ENCODE measurements at places on chromosomes 13 and 19.

GRCh38 chr19:3346677-3347353 is 19.6 kb upstream of the NFIC start:
- DNase-seq = peak; percentile 55

GRCh38 chr19:56690670-56691069 is 19.1 kb upstream of the ZNF835 start:
- DNase-seq = no peak

- DNase-seq = no peak
Observed at GRCh38 chr13:109357751-109358471, 428.5 kb downstream of the IRS2 start.

DNA sequence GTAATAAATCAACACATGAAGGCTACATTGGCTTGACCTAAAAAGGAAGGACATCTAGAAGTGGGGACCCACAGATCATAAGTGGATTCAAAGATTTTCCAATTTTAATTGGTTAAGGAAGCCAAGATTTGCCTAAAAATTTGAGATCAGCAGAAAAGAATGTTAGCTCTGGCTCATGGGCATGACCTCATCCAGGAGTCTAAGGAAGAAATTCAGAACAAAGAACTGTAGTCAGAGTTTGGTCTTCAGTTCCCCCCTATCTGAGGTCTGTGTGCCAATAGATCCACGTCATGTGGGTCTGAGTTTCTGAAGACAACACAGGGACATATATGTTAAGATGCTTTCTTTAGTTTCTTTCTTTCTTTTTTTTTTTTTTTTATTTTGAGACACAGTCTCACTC is 648.8 kb upstream of the SPRY2 start:
- peak; percentile 16 for DNase-seq

DNA sequence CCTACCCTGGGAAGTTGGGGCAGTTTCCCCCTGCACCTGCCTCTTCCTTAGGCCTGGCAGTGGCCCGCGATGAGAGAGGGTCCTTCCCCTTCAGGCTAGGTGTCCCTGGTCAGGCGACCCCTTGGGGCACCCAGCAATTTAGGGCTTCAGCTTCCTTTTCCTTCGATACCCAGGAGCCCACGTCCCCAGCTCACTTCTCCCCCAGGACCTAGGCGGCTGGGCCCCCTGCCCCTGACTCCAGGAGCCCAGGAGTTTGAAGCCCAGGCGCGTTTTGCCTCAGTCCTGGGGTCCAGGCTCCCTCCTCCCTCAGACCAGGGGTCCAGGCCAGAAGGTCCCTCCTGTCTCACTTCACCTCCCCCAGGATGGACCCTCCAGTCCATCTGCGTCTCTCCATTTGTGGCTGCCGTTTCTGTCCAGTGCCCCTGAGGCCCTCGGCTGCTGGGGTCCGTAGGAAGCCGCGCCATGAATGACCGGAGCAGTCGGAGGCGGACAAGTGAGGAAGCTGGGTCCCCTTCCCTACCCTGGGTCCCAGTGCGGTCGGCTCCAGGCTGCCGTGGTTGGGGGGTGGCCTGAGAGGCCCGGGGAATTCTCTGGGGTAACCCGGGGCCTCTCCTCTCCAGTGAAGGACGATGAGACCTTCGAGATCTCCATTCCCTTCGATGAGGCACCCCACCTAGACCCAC is 714 bp downstream of the CCDC106 start:
- no peak for DNase-seq

DNA sequence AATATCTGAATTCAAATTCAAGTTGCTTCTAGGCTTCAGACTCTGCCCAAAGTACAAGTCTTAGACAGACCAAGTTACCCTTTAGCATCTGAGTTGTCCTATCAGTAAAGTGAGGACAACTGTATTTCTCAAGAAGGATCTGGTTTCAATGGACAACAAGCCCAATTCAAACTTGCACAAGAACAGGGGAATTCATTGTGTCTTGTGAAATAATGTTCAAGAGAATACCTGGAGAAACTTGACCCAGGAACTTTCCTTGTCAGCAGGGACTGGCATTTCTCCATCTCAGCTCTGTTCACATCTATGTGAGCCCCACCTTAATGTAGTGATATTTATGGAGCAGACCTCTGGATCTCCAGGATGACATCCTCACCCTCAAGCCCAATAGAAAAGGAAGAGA is 894.9 kb upstream of the SLC10A2 start:
- DNase-seq = no peak

GRCh38 chr19:35717665-35718344 is at the start of gene KMT2B:
TSS of gene KMT2B (plus strand) at chr19:35718003. CDS start at chr19:35718019, 16 bp downstream.
- DNase-seq = peak; percentile 98

- DNase-seq = no peak
Observed at GRCh38 chr19:8021374-8021773, 15.9 kb upstream of the ELAVL1 start.

GRCh38 chr13:105567951-105568525 is 967.4 kb downstream of the EFNB2 start:
- no peak for DNase-seq

DNA sequence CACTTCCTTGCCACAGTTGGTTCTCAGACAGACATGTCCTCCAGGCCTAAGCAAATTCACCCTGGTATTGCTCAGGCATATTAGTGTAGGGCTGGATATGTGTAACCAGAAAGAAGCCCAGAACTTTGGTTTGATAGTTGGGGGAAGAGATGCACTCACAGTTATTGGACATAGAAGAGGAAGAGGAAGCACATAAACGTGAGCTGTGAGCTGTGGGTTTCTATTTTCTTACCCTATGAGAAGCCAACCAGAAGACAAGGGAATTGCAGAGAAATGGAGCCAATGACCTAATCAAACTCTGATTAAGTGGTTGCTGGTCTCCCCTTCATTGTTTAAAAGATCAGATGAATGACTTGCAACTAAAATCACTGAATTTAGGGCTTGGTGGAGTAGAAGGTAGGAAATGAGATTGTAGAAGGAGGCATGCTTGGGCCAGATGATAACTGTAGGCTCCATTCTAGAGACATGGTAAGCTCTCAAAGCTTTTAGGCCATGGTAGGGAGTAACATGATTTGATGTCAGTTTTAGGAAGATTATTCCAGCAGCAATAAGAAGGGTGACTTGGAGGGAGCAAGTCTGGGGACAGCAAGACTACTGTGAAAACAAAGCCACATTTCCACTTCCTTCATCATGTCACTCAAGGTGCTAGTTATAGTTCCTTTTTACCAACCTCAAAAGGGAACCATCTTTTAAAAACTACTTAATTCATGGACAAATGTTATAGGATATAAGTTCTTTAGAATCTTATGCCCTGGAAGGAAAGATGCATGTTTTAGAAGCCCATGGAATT is 24.1 kb upstream of the WDFY2 start:
- no peak for DNase-seq

GRCh38 chr19:31804668-31805067 is 455.4 kb upstream of the TSHZ3 start:
- no peak for DNase-seq

DNA sequence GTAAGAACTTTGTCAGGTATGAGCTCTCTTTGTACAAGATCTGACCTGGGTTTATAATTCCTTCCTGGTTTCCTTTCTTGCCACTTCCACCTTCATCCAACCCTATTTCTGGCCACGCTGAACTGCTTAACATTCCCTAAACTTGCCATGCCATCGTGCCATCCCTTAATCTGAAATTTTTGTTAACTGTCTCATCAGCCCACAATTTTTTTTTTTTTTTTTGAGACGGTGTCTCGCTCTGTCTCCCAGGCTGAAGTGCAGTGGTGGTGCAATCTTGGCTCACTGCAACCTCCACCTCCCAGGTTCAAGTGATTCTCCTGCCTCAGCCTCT is 144.6 kb downstream of the GGACT start:
- DNase-seq = peak; percentile 9

GRCh38 chr13:50030315-50030714 is 15.1 kb downstream of the KCNRG start:
- DNase-seq = no peak

DNA sequence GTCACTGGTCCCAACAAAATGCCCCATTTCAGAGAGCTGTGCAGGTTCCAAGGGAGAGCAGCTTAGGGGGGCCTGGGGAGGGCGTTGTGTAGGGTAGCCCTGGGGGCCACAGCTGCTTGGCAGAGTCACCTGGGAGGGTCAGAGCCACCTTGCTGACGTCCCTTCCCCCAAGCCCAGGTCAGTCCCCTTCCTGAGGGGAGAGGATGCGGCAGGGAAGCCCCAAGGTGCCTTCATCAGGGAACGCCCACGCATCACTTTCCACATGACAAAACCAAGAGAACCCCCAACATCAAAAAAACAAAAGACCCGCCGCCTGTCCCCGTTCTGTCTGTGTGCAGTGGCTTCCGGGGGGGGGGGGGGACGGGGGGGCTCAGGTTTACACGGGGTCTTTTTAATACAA is 5.3 kb upstream of the UQCR11 start:
- no peak for DNase-seq

GRCh38 chr19:49085868-49086232 is 599 bp downstream of the SNRNP70 start:
- DNase-seq = no peak

- no peak for DNase-seq
Observed at GRCh38 chr19:16290692-16291091, 33.9 kb upstream of the KLF2 start.

- DNase-seq = no peak
Observed at GRCh38 chr13:37226971-37227370, 121.5 kb upstream of the CSNK1A1L start.

- no peak for DNase-seq
Observed at GRCh38 chr19:18611327-18612050, 1.2 kb upstream of the TMEM59L start.

DNA sequence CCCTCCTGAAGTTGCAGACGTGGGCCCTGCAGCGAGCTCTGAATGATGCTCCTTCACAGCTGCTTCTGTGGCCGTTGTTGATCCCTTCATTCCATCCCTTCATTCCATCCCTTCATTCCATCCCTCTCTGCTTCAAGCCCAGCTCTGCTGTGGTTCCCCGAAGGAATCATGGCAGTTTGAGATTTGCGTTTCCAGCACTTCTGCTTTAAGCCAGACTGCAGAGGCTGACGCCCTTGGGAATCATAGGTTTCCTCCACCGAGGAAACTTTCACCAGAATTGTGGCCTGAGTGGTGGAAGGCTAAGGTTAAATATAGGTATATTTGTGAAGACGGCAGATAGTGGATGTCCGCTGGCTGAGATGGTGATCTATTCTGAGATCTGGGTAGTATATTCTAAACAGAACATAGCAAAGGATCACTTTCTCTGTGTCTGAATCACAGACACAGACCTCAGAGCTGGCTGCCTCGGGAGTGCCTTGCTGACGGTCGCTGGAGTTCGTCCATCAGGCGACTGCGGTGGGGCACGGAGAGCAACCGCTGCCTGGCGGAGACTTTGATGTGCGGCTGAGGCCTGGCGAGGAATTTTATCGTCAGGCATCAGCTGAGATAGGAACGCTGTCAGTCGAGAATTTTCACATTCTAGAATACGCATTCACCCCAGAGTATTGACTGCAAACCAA is 42.8 kb upstream of the DCUN1D2 start:
- DNase-seq = no peak

DNA sequence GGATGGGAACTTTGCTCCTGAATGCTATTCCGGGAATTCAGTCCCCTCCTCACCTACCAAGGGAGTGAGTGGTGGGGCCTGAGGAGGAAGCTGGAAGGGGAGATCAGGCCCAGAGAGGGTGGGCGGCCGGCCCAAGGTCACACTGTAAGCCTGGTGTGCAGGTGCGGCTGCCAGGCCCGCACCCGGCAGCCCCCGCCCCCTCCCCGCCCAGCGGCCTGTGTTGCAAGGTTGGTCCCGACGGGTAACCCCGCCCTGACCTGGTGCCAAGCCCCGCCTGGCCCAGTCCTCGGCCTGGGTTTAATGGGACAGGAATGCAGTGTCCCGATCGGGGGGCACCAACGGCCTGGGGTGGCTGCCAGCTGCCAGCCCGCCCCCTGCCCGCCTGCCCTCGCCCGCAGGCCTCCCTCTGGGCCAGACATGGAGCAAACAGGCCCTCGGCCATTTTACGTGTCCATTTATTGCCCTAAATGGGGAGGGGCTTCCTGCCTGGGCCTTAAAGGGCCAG is 5.5 kb downstream of the ZBTB7A start:
- peak; percentile 28 for DNase-seq

- DNase-seq = no peak
Observed at GRCh38 chr13:26459276-26460131, 98.0 kb upstream of the WASF3 start.

DNA sequence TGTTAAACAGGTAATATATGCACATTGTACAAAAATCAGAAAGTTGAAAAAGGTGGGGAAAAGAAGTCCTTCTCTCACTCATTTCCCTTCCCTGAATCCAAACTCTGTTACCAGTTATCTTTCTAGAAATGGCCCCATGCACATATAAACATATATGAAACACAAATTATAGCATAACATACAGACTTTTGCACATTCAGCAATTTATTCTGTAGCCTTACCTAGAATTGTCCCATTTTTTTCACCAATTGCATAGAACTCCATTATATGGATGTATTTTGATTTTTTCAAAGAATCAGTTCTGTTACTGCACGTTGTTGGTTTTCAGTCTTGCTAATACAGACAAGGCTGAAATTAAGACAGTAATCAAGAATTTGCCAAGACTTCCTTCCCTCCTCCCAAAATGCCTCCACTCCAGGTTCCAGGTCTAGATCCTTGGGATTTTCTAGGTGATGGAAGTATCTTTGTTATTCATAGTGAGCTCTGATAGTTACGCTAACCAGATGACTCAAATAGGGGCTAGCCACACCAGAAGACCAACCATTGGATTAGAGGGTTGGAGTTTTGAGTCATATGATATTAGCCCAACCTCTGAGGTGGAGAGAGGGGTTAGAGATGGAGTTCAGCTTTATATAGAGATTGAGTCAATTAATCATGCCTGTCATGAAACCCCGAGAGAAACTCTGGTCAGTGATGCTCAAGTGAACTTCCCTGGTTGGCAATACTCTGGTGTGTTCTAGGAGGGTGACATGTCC is 30.7 kb downstream of the GPR180 start:
- no peak for DNase-seq

GRCh38 chr13:99280166-99280565 is 22.0 kb upstream of the GPR18 start:
- no peak for DNase-seq

- peak; percentile 77 for DNase-seq
Observed at GRCh38 chr19:46428239-46429135, at the start of gene PNMA8C. TSS of gene PNMA8C (minus strand) at chr19:46428936. CDS start at chr19:46428359, 577 bp downstream.

DNA sequence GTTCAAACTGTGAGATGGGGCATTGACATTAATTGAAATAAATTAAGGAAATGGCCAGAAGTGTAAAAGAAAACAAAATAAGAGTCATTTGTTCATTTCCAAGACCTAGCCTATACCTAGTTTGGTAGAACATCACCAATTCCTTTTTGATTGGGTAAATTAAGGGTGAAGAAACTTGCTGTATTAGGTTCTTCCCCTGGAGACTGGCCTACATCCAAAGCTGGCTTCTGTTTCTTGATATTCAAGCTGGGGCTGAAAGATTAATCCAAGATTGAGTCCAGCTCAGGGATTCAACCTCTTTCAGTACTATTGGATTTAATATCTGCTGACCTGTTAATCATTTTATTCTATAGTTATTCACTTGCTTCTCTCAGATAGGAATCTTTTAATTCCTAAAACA is 183.2 kb downstream of the GPC6 start:
- DNase-seq = no peak
